ENCODE measurements at places on chromosomes 11 and 22. TPM values are rescaled to one million over a fixed set of nuclear protein-coding genes. Genes with fewer than 3 reads are reported as not detected.
A peak's percentile ranks its signal among the peaks of the same experiment; 100 is the strongest.

DNA sequence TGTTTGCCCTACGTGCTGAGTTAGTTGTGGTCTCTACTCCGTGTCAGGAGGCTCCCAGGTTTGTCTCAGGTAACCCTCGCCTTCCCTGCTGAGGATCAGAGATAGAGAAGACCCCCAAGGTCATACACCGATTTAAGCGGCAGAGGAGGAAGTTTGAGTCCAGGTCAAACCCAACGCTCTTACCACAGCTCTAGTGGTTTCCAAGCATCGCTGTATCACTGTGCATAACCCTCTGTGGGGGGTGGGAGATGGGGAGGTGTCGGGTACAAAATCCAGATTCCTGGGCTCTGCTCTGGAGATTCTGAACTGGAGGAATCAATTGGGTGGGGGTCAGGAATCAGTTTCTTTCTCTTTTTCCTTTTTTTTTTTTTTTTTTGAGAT lies 627 bp downstream of the DNAJC4 start:
- no peak for DNase-seq

DNA sequence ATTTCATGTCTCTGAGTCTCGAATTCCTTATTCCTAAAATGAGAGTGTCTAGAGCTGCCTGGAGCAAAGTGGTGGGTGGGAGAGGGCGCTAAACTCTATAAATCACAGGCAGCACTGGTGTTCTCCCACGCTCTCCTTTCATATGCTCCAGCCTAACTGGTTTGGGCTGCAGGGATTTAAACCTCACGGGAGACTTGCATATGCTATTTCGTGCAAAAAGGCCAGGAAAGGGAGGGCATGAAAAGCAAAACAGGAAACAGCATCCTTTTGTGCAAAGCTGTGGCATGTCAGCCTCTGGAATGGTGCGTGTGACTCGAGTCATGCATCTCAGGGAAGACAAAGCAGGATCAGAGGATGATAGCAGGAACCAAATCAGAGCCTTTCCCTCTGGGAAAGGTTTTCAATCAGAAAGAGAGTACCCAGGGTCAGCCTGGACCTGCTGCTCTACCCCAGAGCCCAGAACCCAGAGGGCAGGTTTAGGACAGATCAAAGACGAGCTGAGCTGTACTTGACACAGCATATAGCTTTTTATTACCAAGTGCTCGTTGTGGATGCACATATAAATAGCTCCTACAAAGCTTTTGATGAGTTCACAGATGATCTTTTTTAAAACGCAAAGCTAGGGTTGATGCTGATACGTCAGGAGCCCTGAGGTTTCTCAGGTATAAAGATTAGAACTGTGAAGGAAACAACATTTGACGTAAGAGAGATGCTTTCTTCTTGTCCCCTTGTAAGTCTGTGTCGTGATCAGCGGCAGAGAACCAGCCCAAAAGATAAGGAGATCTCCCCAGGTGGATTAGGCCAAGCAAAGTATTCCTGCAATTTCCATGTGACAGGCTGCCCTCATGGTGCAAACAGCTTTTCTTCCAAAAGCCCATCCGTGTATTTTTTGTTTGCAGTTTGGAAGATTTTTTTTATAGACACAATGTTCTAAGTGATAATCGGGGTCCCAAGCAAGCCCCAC lies 46.2 kb upstream of the YWHAH start:
- peak; percentile 26 for DNase-seq

DNA sequence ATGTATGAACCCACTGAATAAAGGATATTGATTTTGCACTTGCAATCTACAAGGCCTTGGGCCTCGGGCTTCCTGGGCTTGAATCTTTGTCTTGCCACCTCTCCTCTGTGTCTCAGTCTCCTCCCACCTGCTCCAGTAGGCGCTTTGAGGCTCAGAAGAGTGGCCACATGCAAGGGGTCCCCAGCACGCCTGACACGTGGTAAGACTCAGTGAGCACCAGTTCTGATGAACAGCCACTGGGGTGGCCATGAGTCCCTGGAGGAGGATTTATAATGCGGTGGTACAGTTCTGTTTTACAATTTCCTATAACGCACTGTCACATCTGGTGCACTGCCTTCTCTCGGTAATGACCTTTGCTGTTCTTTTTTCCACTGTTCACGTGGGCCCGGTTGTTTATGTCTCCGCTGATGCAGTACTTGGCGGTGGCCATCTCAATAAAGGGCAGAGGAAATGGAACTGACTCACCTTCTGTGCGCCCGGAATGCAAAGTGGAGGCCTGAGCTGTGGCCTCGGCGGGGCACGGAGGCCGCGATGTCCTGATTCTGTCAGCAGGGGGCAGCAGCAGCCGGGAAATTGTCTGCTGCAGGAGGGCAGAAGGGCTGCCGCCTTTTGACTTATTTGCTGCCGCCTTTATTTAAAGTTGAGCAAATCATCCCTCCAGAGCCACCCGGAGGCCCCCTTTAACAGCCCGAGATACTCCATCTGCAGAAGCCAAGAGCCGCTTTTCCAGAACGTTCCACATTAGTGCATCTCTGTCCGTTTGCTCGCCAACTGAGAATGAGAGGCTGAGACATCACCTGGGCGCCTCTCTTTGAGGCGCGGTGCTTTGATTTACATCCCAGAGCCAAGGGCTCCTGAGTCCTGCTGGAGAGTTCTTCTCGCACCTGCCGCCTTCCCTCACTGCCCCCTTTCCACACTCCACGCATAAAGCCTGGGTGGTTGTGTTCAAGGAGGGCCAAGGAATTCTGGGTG lies 6.0 kb upstream of the IFT27 start:
- peak; percentile 66 for DNase-seq

The APOA4 gene
- 3.4 TPM for total RNA-seq

The NAALADL1 gene
- total RNA-seq, result 4.1 TPM

DNA sequence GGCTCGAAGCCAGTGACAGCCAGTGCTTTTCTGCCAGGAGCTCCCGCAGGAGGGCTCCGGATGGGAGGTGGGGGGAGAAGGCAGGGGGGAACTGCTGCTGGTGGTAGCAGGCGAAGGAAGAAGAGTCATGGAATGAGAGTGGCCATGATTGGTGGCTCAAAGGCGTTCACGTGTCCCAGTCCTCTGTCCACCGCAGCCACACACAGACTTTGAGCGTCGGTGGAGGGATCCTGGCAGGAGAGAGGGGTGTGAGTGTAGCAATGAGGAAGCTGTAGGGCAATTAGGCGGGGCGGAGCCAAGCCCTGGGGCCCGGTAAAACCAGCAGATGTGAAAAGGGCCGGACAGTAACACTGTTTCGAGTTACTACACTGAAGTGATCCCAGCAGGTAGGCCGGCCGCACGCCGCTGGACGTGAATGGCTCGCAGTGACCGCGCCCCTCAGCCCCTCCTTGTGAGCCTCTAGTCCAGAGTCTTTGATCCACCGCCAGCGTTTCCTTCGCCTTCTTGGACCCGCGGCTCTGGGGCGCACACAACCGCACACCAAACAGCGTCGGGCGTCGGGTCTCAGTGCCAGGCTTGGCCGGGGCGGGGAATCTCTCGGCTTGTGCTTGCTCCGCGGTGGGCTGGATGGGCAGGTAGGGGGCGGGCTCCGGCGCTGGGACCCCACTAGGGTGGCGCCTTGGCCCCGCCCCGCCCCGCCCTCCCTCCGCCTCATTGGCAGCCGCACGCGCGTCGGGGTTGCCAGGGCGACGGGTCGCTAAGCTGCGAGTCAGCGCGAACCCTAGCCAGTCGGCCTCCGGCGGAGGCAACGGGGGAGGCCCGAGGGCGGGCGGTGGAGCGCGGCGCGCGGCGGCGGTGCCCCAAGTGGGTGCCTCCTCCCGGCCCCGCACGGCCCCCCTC lies at the start of gene LRRC10B:
LRRC10B (plus strand) TSS at position 788 of the 900 bp plus-strand sequence. CDS start 250 bp downstream, outside the sequence.
- DNase-seq, result no peak

- no peak for DNase-seq
Measured at GRCh38 chr11:35487532-35488078, 37.8 kb downstream of the PAMR1 start.

DNA sequence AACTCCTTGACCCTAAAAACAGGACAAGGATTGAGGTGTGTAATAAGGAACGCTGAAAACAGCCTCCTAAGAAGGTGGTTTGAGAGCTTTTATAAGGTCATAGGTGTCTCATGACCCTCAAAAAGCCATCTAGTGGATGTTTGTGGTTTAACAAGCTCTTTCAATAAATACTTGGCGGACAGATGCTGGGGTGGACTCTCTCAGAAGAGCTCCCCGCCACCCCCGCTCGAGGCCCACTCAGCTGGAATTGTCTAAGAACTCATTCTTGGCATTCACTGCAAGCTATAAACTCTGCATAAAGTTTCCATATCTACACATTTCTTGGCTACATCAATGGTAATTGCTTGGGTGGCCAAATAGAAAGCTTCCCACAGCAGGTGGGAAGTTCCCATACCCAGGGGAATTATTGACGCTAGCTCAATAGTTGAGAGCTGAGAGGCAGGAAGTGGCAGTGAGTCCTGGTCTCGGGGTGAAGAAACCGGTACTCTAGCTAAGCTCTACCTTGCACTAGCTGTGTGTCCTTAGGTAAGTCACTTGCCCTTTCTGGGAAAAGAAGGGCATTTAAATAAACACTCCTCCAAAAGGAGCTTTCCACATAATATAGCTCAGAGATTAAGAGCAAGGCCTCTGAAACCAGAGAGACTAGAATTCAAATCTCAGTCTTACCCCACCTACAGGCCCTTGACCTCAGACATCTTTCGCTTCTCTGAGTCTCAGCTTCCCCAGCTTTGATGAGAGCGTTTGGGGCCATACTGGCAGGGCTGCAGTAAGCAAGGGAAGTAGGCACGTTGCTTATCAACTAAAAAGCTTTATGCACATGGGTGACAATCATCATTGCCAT lies 6.4 kb downstream of the MS4A15 start:
- no peak for DNase-seq

The GRAP2 gene
- 4.3 TPM for total RNA-seq

- DNase-seq, result peak; percentile 75
Measured at GRCh38 chr11:7251836-7252682, at the start of gene SYT9. SYT9 (plus strand) TSS chr11:7251904; CDS start chr11:7252187, 283 bp downstream.

GRCh38 chr11:95104856-95105255 lies 15.2 kb downstream of the ENDOD1 start:
- DNase-seq, result no peak

DNA sequence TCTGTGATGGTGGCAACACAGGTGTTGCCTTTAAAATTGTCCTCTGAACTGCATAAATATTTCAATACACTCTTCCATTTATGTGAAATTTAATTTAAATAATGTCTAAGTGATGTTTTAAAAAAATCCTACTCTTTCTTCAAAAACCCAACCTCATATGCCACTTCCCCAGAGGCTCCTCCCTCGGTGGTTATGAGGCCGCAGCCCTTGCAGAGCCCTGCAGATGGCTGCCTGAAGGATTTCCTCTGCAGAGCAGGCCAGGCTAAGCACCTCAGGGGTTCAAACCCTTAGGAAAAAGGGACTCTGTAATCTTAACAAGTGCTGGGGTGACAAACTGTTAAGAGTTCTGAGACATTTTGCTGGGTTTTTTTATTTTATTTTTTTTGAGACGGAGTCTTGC lies 25.2 kb downstream of the MORC2 start:
- DNase-seq, result no peak

GRCh38 chr22:36544107-36544620 lies 15.2 kb upstream of the EIF3D start:
- no peak for DNase-seq

- no peak for DNase-seq
Measured at GRCh38 chr11:106101819-106102218, 24.4 kb downstream of the AASDHPPT start.

The SELENOM gene
- 313 TPM for total RNA-seq

DNA sequence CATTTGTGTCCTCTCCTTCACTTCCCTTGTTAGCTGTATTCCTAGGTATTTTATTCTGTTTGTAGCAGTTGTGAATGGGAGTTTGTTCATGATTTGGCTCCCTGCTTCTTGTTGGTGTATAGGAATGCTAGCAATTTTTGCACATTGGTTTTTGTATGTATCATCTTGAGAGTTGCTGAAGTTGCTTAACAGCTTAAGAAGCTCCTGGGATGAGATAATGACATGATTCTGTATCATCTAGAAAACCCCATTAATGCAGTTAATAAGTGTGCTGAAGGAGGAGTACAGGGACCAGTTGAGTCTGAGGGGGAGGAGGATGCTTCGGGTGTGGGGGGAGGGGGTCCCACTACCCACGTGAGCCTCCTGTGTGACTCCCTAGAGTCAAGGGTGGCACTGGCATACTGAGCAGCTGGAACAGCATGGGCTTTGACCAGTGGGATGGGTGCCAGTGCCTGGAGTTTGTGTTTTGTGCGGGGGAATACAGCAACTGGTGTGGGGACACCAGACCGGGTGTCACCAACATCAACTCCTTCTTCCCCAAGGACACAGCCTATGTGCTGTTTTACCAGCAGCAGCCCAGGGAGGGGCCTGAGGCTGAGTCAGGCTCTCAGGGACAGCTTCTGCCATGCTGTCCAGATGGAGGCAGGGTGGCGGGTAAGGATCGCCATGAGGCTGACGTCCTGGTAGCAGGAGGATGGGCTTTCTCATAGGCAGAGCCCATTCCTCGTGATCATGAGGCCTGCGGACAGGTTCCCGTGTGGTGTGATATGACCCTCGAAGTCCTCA lies 24.1 kb downstream of the USP35 start:
- DNase-seq, result no peak

GRCh38 chr11:133104009-133104744 lies 428.1 kb downstream of the OPCML start:
- DNase-seq, result no peak

DNA sequence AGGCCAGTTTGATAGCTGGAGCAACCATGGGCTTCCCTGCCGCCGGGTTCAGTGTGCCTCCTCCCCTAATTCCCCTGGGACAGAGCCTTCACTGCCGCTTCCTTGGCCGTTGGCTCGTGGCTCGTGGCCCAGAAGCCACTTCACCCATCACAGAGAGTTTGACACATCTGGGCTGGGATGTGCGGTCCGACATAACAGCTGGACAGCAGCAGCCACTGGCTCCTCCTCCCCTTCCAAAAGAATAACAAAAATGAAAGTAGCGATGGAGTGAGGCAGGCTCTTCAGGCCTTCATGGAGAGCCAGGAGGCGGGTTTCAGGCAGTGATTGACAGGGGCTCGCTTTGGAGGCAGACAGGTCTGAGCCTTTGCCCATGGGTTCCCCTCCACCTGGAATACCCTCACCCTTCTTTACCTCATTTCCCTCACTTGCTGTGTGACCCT lies 8.2 kb downstream of the CREB3L1 start:
- DNase-seq, result no peak

The XKR3 gene
- 9.4 TPM for total RNA-seq

DNA sequence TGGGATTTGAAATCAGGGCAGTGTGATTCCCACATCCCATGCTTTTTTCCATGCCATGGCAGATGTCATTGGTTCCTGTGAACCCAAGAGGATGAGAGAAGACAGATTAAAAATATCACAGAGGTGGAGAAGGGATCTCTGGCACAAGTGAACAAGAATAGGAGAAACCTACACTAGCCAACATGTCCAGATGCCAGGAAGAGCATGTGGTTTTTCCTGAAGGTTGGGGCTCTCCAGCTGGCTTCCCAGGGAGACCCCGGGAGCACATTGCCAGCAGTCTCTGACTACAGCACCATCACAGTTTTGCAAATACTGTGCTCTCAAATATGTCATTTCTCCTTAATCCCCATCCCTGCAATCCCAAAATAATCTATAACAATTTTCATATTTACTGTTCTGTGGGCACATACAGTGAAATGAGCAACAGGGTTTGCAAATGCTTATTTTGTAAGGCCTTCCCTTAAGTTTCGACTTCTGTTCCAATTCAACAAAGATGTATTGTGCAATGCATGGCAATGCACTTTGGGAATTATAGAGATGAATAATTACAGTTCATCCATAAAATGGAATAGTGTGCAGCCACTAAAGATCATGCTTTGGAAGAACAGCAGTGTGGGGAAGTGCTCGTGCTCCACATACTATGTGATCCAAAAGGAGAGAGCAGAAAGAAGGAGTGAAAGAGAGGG lies 4.8 kb downstream of the ANKK1 start:
- DNase-seq, result no peak

- DNase-seq, result peak; percentile 28
Measured at GRCh38 chr22:47038206-47038835, 275.9 kb downstream of the TBC1D22A start.

The OR5A1 gene
- 2.2 TPM for total RNA-seq

The PRR14L gene
- 21.2 TPM for total RNA-seq
